ENCODE measurements at places on chromosomes 6 and 20. TPM values are rescaled to one million over a fixed set of nuclear protein-coding genes. Genes with fewer than 3 reads are reported as not detected.

The PRR18 gene
- total RNA-seq, result 0.14 TPM

The PRSS35 gene
- 0.12 TPM for total RNA-seq

The HLA-DOA gene
- total RNA-seq, result not detected

The ANKEF1 gene
- total RNA-seq, result 6.8 TPM

The PKHD1 gene
- total RNA-seq, result not detected

The TFAP2D gene
- total RNA-seq, result not detected

The CD93 gene
- not detected for total RNA-seq

The MAS1 gene
- not detected for total RNA-seq

The ADGRG6 gene
- total RNA-seq, result 76.6 TPM

The ELOVL4 gene
- total RNA-seq, result 1.2 TPM

The ASCC3 gene
- 16.3 TPM for total RNA-seq

The FILIP1 gene
- 0.52 TPM for total RNA-seq

The MEP1A gene
- not detected for total RNA-seq

The DZANK1 gene
- total RNA-seq, result 2.6 TPM

The NKX2-2 gene
- total RNA-seq, result not detected

The EYS gene
- total RNA-seq, result not detected

The MYBL2 gene
- 66.0 TPM for total RNA-seq

The TP53TG5 gene
- total RNA-seq, result not detected

The DEFB121 gene
- total RNA-seq, result not detected

The RSPO3 gene
- 97.7 TPM for total RNA-seq

The MACROD2 gene
- 1.4 TPM for total RNA-seq

The LCA5 gene
- total RNA-seq, result 1.3 TPM

The HLA-DOB gene
- 0.23 TPM for total RNA-seq

The LY6G6F gene
- total RNA-seq, result not detected

The SCAND1 gene
- total RNA-seq, result 81.9 TPM

The BRD2 gene
- 133 TPM for total RNA-seq

The PHACTR3 gene
- total RNA-seq, result not detected

The SLC35D3 gene
- total RNA-seq, result not detected

The EPPIN gene
- not detected for total RNA-seq

Data from A549 treated with ZK216348 at 1 μM for 4 hours (cell line).